ENCODE measurements at places on chromosomes 11 and 22. TPM values are rescaled to one million over a fixed set of nuclear protein-coding genes. Genes with fewer than 3 reads are reported as not detected.

The CTSF gene
- total RNA-seq: 0.60 TPM

The PATE2 gene
- total RNA-seq: not detected

The RNF121 gene
- 26.4 TPM for total RNA-seq

The NELL1 gene
- 17.7 TPM for total RNA-seq

The GSTT2 gene
- not detected for total RNA-seq

The KRTAP5-8 gene
- total RNA-seq: not detected

The VSIG2 gene
- 22.9 TPM for total RNA-seq

The ARSA gene
- total RNA-seq: 26.2 TPM

The NLRP14 gene
- 0.40 TPM for total RNA-seq

The BARX2 gene
- total RNA-seq: 0.10 TPM

The NUDT22 gene
- 42.9 TPM for total RNA-seq

The HEPN1 gene
- not detected for total RNA-seq

- DNase-seq: no peak
- H3K27me3 ChIP-seq: no peaks in the 10 kb centered on the region
- H3K36me3 ChIP-seq: no peaks in the 10 kb centered on the region
- H3K27ac ChIP-seq: no peak overlapping the region
Observed at GRCh38 chr11:75262961-75263852, 22.6 kb downstream of the TPBGL start.

DNA sequence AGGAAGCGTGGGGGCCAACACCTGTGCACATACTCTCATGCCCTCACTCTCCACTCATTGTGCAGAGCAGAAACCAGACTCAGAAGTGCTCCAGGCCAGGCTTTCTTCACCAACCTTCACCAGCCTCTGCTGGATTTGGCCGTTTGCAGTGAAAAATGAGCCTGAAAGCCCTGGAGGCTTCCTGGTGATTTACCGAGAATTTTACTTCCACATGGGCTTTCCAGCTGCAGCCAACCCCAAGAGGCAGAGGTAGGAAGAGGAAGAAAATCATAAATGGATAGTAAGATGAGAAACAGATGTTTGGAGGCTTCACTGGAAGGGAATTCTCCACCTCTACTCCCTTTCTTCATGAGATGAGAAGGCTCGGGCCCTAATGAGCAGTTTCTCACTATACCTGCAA lies 155.4 kb downstream of the ETS1 start:
- no peak overlapping the region for H3K4me3 ChIP-seq
- no peak for DNase-seq
- H3K36me3 ChIP-seq: no peaks in the 10 kb centered on the region
- no peaks in the 10 kb centered on the region for H3K4me1 ChIP-seq

- peaks cover 18% of the 10 kb centered on the region for H3K4me1 ChIP-seq
- no peaks in the 10 kb centered on the region for H3K27me3 ChIP-seq
- no peak overlapping the region for H3K4me3 ChIP-seq
- peak overlapping the region; percentile 43 for H3K27ac ChIP-seq
- no peak for DNase-seq
Observed at GRCh38 chr11:44608991-44609782, 43.7 kb downstream of the CD82 start.

DNA sequence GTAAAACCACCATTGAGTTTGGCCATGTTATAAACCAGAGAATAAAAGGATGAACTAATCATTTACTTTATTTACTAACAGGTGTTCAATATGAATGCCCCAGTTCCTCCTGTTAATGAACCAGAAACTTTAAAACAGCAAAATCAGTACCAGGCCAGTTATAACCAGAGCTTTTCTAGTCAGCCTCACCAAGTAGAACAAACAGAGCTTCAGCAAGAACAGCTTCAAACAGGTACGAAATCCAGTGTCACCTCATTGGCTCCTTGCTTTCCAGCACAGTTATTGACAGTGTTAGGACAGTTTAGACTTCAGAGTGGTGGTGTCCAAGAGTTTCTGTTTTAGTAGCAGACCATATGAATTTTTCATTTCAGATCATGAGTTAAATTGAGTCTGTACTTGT lies 13.6 kb upstream of the NAT10 start:
- H3K27me3 ChIP-seq: no peaks in the 10 kb centered on the region
- H3K4me1 ChIP-seq: no peaks in the 10 kb centered on the region
- no peak overlapping the region for H3K27ac ChIP-seq
- H3K36me3 ChIP-seq: peaks cover 5% of the 10 kb centered on the region

DNA sequence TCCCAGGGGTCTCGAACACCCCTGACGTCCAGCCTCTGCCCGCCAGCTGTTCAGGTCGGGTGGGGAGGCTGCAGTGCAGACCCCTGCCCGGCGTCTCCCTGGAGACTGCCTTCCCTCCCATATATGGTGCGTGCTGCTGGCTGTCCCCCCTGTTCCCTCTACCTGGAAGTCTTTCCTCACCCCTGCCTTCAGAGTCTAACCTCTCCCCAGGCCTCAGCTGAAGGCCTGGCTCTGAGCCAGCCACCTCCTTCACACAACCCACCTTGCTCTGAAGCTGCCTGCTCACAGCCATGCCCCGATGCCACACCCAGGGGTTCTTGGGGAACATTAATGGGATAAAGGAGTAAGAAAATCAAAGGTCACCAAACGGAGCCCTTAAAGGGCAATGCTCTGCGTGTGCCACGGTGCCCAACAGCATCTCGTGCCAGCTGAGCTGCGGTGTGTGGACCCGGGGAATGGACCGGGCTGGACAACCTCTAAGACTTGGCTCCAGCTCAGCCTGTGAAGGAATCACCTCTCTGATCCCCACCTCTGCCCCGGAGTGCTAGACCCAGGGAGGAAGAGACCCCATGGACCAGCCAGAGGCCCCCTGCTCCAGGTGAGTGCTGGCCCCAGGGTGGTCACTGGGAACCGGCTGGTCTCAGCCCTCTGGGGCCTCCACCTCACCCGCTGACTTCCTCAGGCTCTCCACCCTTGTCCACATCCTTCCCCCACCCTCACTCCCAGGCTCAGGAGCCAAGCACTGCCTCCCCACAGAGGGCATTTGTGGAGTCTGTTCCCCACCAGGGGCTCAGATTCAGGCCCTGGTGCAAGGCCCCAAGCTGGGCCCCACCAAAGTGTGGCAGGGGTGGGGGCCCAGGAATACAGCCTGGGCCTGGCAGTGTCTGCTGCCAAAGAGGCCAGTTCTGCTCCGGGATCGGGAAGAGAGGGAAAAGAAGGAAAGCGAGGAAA lies at the start of gene NLRP6:
TSS of gene NLRP6 (plus strand) at position 407 of the 951 bp plus-strand sequence. CDS start at position 570, 163 bp downstream.
- H3K4me1 ChIP-seq: no peaks in the 10 kb centered on the region
- H3K4me3 ChIP-seq: no peak within 1 kb of the TSS
- no peak within 1 kb of the TSS for H3K27ac ChIP-seq
- no peaks in the 10 kb centered on the region for H3K27me3 ChIP-seq
- H3K36me3 ChIP-seq: no peaks in the 10 kb centered on the region
- DNase-seq: no peak

DNA sequence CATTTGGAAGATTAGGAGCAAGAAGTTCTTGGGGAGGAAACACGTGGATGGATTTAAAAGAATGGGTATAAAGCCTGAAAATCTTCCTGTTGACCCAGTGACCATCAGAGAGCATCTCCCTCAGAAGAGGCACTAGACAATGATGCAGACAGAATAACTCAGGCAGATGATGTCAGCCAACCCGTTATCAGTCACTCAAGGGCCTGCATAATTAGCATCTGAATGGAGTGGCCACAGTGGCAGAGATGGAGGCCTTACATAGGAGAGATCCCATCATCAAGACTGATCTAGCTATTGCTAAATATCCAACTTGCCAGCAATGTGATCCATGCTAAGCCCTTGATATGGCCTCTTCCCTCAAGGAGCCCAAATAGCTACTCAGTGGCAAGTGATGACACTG lies 70.7 kb upstream of the CD82 start:
- no peak for DNase-seq
- H3K27ac ChIP-seq: no peak overlapping the region
- no peak overlapping the region for H3K4me3 ChIP-seq
- no peaks in the 10 kb centered on the region for H3K36me3 ChIP-seq

DNA sequence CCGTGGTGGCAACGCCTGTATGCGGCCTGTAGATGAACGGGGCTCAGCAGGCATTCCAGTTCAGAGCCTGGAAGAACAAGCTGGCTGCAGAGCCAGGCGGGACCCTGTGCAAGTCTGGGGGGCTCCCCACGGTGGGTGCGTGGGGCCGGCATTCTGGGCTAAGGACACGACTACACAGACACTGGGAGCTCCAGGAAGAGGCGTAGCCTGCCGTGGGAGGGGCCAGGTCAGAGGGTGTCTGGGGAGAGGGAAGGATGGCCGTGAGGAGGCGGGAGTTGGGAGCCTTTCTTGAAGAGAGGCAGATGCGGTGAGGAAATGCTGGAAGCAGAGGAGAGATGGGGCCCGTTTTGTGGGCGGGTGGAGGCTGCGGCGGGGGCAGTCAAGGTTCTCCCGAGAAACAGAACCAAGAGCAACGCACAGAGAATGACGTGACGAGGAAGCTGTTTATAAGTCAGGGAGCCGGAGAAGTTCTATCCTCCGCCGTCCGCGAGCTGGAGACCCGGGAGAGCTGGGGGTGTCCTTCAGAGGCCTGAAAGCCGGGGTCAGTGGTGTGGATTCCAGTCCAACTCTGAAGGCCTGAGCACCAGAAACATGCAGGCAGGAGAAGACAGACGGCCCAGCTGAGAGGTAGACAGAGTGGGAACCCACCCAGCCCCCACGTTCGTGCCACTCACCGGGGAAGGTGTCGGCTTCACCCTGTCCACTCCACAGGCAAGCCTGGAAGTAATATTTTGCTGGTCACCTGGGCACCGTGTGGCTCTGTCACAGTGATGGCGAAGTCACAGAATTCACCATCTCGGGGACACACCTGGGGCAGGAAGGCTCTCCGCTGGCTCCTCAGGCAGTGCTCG lies 529.6 kb downstream of the BRD1 start:
- H3K4me1 ChIP-seq: no peaks in the 10 kb centered on the region
- H3K36me3 ChIP-seq: no peaks in the 10 kb centered on the region
- no peak overlapping the region for H3K27ac ChIP-seq
- DNase-seq: no peak
- no peaks in the 10 kb centered on the region for H3K27me3 ChIP-seq
- H3K4me3 ChIP-seq: no peak overlapping the region

GRCh38 chr11:63866211-63866610 lies 27.3 kb downstream of the MARK2 start:
- H3K4me1 ChIP-seq: peaks cover 29% of the 10 kb centered on the region
- H3K27me3 ChIP-seq: no peaks in the 10 kb centered on the region
- no peaks in the 10 kb centered on the region for H3K36me3 ChIP-seq

DNA sequence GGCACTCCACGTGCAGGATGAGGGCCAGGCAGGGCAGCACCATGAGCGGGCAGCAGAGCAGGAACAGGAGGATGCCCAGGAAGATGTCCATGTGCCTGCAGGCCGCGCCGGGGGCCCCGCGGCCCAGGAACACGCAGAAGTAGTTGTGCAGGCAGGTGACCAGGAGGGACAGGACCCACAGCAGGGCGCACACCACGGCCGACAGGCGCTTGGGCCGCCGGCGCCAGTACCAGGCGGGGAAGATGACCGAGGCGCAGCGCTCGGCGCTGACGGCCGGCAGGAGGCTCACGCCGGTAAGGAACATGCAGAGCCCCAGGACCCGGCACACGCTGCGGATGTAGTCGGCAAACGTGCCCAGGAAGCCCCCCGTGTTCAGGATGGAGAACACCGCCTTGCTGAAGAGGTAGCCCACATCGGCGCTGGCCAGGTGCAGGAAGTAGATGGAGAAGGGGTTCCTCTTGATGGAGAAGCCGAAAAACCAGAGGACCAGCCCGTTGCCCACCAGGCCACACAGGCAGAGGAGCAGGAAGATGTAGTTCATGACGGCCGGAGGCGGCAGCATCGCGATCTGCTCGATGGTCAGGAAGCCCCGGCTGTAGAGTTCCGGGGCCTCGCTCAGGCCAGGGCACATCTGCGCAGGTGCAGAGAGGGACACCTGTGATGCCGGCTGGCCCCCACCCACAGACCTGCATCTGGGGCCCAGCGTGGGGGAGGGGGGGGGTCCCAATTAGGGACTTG lies 7.2 kb downstream of the MRGPRF start:
- H3K36me3 ChIP-seq: no peaks in the 10 kb centered on the region
- peaks cover 37% of the 10 kb centered on the region for H3K4me1 ChIP-seq
- DNase-seq: no peak
- H3K27ac ChIP-seq: no peak overlapping the region
- no peaks in the 10 kb centered on the region for H3K27me3 ChIP-seq
- no peak overlapping the region for H3K4me3 ChIP-seq

- H3K4me3 ChIP-seq: no peak overlapping the region
- H3K36me3 ChIP-seq: no peaks in the 10 kb centered on the region
- no peak for DNase-seq
- H3K27ac ChIP-seq: no peak overlapping the region
Observed at GRCh38 chr11:70636659-70637058, 238.3 kb downstream of the CTTN start.

- no peak for DNase-seq
- H3K27me3 ChIP-seq: no peaks in the 10 kb centered on the region
- H3K4me1 ChIP-seq: no peaks in the 10 kb centered on the region
- H3K36me3 ChIP-seq: no peaks in the 10 kb centered on the region
- no peak overlapping the region for H3K4me3 ChIP-seq
- no peak overlapping the region for H3K27ac ChIP-seq
Observed at GRCh38 chr11:83601201-83601913, 315.2 kb upstream of the CCDC90B start.

- H3K4me3 ChIP-seq: no peak overlapping the region
- DNase-seq: no peak
- H3K36me3 ChIP-seq: no peaks in the 10 kb centered on the region
- H3K4me1 ChIP-seq: peaks cover 3% of the 10 kb centered on the region
Observed at GRCh38 chr22:25125693-25126357, 73.8 kb upstream of the CRYBB3 start.

- H3K4me1 ChIP-seq: no peaks in the 10 kb centered on the region
- H3K36me3 ChIP-seq: no peaks in the 10 kb centered on the region
- H3K27ac ChIP-seq: peak overlapping the region; percentile 23
- H3K4me3 ChIP-seq: no peak overlapping the region
- no peak for DNase-seq
- no peaks in the 10 kb centered on the region for H3K27me3 ChIP-seq
Observed at GRCh38 chr11:73248526-73249185, 23.5 kb upstream of the P2RY6 start.

GRCh38 chr11:10742460-10743208 lies 8.4 kb upstream of the CTR9 start:
- H3K27me3 ChIP-seq: no peaks in the 10 kb centered on the region
- H3K4me1 ChIP-seq: peaks cover 3% of the 10 kb centered on the region
- no peak overlapping the region for H3K4me3 ChIP-seq
- H3K36me3 ChIP-seq: no peaks in the 10 kb centered on the region
- peak overlapping the region; percentile 51 for H3K27ac ChIP-seq

DNA sequence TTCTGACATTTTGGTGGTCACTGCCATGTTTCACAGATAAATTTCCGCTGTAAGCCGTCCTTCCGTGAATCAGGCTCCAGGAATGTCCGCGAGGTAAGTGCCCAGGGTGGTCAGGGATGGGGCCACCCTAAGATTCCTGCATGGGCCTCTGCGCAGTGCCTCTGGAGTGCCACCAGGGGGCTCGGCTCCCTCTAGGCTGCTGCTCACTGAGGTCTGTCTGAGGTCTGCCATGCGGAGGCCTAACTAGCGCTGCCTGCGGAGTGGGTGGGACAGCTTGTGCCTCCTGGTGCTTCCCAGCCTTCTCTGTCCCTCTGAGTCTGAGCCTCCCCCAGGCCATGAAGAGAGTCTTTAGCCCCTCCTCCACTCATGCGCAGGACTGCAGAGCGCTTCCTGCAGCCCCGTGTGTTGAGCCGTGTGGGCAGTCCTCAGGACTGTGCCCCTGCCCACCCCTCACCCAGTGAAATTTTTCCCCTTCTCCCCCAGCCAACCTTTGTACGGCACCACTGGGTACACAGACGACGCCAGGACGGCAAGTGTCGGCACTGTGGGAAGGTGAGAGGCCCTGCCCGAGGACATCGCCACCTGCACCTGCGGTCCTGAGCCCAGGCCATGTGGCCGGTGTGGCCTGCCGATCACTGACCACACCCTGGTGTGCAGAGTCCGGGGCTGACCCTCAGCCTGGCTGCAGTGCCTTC lies 11.9 kb upstream of the MDK start:
- no peaks in the 10 kb centered on the region for H3K36me3 ChIP-seq
- H3K27ac ChIP-seq: no peak overlapping the region
- peak; percentile 86 for DNase-seq
